ENCODE measurements at places on chromosomes 7 and 10.

DNA sequence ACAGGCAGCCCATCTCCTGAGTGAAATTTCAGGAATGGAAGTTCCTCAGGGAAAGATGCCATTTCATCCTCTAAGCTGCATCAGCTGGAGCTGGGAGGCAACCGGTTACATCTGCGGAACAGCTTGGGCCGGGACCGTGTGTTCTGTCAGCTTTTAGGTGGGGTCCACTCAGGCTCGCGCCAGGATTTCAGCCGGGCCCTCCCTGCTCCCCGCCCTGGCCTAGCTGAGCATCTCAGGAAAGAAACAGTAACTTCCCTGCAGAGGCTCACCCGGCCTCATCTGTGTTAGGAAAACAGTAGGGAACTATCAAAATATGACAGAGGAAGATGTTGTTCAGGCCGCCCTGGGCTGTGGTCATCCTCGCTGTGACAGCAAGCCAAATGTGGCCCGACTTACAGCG lies 110.4 kb downstream of the TRIL start:
- DNase-seq, result no peak

DNA sequence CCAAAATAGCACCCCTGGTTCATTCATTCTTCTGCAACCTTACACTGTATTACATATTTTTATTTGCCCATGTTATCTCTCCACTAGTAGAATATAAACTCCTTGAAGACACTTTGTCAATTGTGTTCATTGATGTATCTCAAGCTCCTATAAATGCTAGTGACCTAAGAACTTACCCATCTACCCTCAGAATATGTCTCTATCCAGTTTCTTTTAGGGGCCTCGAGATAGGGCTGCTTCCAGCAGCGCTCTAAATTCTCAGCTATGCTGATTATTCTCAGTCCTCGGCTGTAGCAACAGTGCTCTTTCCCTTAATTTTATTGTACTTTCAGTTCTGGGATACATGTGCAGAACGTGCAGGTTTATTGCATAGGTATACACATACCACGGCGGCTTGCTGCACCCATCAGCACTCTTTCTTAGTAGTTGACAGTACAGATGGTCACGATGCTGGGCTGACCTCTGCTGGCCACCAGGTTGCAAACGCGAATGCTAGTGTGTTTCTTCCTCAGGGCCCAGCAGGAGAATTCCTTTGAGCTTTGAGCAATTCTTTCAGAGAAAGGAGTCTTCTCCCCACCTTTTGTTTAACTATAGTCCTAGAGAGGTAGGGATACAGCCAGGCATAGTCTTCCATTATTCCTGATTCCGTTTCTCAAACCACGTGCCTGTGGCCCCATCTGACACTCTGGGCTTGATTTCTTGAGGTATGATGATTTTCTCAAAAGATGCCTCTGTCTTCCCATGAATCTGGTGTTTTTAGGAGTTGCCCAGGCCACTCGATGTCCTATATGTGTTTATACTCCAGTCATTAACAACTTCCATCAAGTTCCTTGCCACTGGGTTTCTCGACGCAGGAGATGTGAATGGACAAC lies 49.1 kb upstream of the CDC14C start:
- peak; percentile 54 for DNase-seq

DNA sequence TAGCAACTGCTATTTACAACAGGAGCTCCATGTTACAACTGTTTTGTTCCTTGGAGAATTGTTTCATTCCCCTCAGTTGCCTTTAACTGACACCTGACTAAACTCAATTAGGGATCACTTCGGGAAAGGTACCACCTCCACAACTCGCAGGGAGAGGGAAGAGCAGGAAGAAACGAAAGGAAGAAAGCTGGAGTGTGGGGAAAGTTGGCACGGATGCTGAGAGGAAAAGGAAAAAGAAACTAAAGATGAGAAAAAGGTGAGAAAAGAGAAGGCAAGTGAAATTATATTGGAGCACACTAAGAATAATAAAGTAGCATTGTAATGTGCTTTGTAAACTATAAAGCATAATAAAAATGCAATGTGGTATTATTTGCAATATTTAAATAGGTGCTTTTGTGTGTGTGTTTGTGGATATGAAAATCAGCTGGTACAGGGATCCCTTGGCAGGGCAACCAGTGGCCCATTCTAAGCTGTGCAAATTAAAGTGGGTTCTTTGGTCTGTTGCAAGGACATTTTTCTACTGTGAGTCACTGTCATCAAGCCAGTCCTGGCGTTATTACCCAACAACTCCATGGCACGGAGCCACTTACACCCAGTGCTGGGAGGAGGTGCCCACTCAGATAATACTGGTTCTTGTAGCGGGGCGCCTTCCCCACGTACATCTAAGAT lies 45.9 kb downstream of the HIPK2 start:
- peak; percentile 90 for DNase-seq

DNA sequence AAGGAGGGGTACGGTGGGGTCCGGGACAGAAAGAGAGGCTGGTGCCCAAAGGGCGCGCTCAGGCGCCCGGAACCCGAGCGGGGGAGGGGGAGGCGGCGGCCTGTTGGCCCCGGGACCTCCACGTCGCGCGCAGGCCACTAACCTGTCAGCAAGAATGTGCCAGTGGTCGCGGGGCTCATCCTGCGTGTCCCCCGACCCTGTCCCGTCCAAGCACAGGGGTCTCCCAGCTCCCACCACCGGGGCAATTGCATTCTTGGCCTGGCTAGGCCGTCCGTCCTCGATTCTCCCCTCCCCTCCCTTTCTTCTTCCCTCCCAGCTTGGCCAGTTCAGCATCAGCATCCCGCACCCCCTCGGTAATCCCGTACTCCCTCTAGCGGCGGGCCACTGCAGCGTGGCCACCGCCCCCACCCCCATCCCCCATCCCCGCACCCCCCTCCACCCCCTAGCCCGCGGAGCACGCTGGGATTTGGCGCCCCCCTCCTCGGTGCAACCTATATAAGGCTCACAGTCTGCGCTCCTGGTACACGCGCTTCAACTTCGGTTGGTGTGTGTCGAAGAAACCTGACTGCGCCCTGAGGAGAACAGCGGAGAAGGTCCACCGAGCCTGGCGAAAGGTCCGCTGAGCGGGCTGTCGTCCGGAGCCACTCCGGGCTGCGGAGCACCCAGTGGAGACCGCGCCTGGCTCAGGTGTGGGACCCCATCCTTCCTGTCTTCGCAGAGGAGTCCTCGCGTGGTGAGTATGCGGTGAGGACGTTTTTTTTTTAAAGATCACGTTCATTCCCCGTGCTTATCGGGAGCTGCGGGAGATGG lies at the start of gene SGCE:
Gene SGCE, minus strand, starts transcription at position 286 of the 810 bp plus-strand sequence. Its CDS starts 35 bp downstream, at position 251.
- DNase-seq, result peak; percentile 72

- DNase-seq, result no peak
These were observed 4.8 kb upstream of the MTPAP start for GRCh38 chr10:30353851-30354250.

- DNase-seq, result no peak
These were observed 57.6 kb downstream of the VCL start for GRCh38 chr10:74055383-74056049.

GRCh38 chr7:22781230-22781711 lies 41.4 kb downstream of the TOMM7 start:
- DNase-seq, result no peak

- DNase-seq, result no peak
These were observed 186.4 kb downstream of the NPSR1 start for GRCh38 chr7:34844406-34844805.

DNA sequence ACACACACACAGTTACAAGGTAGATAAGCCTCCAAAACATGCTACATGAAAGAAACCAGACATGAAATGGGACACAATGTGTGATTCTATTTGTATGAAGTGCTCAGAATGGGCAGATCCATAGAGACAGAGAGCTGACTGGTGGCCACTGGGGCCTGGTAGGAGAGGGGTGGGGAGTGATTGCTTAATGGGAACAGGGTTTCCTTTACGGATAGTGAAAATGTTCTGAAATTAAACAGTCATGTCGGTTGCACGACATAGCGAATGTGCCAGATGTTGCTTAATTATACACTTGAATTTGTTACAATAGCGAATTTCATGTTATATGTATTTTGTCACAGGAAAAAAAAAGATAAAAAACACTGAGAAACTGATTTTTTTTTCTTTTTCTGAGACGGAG lies 122.3 kb downstream of the SPDYE5 start:
- DNase-seq, result no peak

GRCh38 chr7:80247144-80247543 lies 112.5 kb downstream of the GNAI1 start:
- DNase-seq, result no peak

DNA sequence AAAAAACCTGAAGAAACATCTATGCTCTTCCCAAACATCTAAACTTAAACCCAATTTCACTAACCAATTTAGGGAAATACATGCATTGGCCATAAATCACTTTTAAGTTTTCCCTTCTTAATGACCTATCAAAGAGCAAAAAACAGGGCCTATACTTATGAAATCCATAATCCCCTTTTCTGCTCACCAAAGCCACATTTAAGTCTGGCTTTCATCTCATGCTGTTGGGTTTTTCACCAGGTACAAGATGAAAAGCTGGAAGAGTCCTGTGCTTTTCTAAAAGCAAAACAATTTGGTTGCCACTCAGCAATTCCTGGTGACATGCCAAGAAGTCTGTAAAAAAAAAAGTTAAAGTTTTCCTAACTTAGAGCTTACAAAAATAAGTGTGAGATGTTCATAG lies 92.6 kb downstream of the HPSE2 start:
- no peak for DNase-seq

- DNase-seq, result no peak
These were observed 182.0 kb downstream of the SEMA3E start for GRCh38 chr7:83466956-83467355.

GRCh38 chr10:79148452-79149344 lies 79.9 kb downstream of the ZMIZ1 start:
- DNase-seq, result peak; percentile 82

DNA sequence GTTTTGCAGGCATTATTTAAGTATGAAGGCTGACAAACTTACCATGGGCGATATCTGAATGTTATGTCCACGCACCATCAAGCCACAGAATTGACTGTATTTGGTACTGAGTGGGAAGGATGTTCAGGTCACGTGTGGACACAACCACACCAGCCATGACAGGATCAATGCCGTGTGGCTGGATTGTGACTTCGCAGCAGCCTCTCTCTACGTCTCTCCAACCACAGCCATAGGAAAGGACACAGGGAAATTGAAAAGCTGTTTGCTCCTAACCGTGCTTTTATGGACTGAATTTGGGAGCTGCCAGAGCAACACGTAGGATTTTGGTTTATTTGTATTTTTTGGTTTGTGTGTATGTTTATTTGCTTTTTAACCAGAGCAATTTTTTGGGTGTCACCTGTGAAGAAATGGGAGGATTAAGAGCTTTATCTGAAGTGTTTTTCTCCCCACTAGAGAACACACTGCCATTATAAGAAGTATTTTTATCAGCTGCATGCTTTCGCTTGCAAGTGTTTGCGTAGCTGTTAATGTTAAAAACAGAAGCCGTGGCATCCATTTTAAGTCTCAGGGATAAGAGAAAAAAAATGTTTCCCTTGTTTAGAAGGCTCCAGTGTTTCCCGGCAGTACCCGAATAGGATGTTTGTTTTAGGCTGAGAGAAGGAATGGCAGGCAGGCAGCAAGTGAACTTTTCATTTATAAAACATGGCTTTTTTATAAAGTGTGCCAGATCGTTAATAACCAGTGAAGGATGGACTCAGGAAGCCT lies 401.1 kb upstream of the NFE2L3 start:
- no peak for DNase-seq

GRCh38 chr10:74598891-74599566 lies 227.4 kb upstream of the KAT6B start:
- no peak for DNase-seq

- no peak for DNase-seq
These were observed 40.1 kb downstream of the ELMO1 start for GRCh38 chr7:37408291-37409228.

GRCh38 chr10:35638101-35638500 lies 4.0 kb downstream of the FZD8 start:
- no peak for DNase-seq

GRCh38 chr10:58265249-58265648 lies 2.4 kb downstream of the IPMK start:
- no peak for DNase-seq

- DNase-seq, result no peak
These were observed 1.4 kb upstream of the FAM204A start for GRCh38 chr10:118343549-118343948.

- DNase-seq, result no peak
These were observed 11.3 kb downstream of the ASB13 start for GRCh38 chr10:5655121-5655520.

DNA sequence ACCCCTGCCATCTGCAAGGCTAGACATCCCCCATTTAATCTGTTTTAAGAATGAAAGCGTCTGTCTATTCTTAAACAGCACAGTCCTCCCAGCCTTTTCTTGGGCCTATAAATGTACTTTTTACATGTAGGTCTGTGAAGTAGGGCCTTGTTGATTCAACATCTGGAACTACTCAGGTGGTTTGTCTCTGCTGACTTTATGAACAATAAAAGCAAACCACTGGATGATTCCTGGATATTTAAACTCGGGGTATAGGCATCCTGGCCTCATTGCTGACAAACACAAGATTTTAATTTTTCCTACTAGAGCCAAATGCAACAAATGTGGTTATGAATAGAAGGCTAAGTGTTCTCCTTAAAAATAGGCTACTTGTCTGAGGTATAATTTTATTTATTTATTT lies 198.3 kb downstream of the WDR11 start:
- DNase-seq, result no peak

- no peak for DNase-seq
These were observed 21.6 kb upstream of the UNCX start for GRCh38 chr7:1210979-1211608.

DNA sequence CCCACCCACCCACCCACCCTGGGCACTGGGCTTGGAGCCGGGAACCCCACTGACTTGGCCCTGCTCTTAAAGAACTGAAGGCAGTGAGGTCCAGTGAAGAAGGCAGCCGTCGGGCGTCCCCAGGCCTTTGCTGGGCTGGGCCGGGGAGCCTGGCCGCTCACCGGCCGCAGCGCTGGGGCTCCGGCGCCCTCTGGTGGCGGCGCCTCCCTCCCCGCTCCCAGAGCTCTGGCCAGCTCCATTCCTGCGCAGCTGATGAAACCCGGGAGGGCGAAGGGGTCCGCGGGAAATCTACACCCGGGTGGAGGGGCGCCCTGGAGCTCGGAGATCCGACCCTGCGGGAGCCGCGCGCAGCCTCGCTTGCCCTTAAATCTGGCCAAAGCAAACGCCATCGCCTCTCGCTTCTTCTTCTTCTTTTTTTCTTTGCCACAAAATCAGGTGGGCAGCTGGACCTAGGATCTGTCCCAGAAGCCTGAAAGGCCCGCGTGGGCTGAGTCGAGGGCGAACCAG lies 1.7 kb upstream of the CXCL12 start:
- no peak for DNase-seq

- no peak for DNase-seq
These were observed 921.1 kb upstream of the GHITM start for GRCh38 chr10:83218205-83218604.

GRCh38 chr10:43861966-43862751 lies 213.5 kb upstream of the ZNF32 start:
- no peak for DNase-seq

GRCh38 chr10:34407324-34407805 lies 407.7 kb downstream of the PARD3 start:
- no peak for DNase-seq

DNA sequence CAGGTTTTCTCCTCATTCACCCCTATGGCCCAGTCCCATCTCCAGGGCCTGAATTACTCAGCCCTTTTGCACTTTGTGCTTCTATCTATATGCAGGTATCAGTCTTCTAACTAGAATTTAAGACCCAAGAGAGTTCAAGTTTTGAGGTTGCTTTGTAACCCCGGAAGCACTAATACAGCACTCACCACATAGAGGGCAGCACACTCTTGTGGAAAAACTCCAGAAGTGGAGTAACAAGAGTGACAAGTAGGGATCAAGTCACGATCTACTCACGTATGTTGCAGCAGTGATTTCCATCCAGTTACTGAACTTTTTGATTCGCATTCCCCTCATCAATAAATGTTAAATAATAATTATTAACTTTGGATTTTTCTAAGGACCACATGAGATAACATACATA lies 151.0 kb downstream of the CHCHD3 start:
- no peak for DNase-seq

All from lower lobe of right lung (tissue), 2 donors.